ENCODE measurements at places on chromosomes 7 and 10. TPM values are rescaled to one million over a fixed set of nuclear protein-coding genes. Genes with fewer than 3 reads are reported as not detected.
A peak's percentile ranks its signal among the peaks of the same experiment; 100 is the strongest.

GRCh38 chr10:50600831-50601477 lies 22.8 kb downstream of the SGMS1 start:
- no peak for DNase-seq

DNA sequence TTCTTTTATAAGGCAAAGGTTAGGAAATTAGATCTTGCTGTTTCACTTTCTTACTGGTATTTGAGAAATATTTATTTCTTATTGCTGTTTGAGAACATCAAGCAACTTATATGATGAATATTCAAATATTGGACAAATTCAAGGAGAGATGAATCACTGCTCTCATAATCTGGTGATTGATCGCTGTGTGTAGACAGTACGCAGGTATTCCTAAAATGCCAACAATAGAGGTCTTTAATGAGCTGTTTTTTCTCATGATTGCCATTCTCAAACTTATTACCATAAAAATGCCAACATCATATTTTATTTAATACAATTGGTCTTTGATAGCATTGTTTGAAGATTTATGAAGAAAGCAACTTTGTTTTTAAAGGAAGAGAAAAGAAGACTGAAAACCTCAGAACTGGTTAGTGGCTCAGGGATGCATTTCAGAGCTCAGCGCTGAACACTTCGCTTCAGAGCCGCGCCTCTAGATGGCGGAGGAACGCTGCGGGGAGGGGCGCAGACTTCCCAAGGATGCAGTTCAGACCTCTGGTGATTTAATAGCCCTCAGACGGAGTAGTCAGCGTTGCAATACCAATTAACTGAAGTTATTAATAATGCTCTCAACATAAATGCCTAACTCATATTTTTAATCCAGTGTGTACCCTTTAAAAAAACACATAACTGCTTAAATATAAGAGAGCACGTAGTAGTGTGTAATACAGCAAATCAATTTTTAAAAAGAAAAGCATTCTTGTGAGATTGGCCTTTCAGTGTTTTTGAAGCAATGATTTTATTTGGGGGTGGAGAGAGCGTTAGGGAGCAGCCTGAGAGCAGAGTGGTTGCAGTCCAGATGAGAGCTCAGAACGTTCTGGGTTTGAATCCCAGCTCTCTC lies 38.5 kb upstream of the STEAP4 start:
- peak; percentile 8 for DNase-seq

- no peak for DNase-seq
Measured at GRCh38 chr10:6591668-6592067, 11.6 kb upstream of the PRKCQ start.

DNA sequence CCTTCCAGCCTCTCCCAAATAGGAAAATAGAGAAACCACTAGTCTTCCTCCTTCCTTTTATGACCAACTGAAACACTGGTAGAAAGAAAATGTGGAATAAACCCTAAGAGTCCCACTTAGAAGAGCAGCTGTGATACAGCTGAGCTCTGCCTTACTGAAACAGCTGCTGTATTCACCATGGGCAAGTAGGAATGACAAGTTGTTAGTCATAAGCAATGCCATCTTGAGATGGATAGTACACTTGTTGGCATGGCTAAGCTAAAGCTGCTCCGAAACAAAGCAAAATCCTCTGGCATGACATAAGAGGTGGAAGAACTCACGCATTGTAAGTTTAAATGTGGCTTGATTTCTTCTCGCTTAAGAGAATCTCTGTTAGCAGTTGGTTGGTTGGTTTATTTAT lies 48.3 kb upstream of the TMEM236 start:
- DNase-seq: no peak

GRCh38 chr10:9004736-9005135 lies 950.2 kb downstream of the GATA3 start:
- no peak for DNase-seq

DNA sequence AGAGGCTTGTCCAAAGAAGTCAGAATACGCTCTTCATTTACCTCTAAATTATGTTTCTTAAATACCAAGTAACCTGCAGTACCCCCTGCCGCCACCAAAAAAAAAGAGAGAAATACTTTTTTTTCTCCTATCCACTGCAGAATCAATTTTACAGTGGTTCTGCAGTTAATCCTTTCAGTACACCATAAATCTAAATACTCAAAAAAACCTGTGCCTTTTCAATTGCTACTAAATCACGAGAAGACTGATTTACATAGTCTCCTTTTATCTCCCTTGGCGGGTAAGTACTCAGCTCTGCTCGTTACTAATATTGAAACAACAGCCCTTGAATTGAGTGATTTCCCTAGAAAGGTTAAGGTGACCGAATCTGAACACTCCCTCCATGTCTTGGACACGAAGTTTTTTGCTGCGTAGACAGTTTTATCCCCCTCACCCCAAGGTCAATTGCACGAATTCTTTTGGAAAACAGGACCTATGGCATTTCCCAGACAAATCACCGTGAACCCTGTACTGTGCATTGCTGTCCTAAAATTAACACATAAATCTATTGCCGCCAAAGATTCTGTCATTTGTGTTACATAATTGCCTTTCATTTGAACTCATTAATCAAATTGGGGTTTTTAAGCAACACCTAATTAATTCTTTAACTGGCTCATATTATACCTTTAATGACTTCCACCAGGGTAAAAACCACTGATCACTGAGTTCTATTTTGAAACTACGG lies 512 bp upstream of the VIM start:
- DNase-seq: peak; percentile 42

DNA sequence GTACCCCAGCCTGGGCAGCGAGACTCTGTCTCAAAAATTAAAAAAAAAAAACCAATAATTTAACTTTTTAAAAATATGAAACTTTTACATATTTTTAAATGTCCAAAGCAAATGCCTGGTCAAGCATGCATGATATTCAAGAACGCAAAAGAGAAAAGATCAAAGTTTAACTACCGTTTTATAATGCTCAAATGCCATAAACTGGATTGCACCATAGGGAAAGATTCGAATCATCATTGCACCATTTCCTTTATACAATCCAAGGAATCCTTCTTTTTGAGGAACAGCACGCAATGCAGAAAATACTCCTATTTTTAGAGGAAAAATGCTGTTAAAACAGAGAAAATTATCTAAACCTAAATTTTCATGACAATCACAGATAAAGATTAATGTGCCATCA lies 20.9 kb downstream of the SLC25A16 start:
- DNase-seq: no peak

Gene CCL26
- total RNA-seq: not detected

Gene MDH2
- 136 TPM for total RNA-seq
